Cardiac atrium fibroblast (primary cell): ENCODE measurements at places on chromosomes 2 and 18. TPM values are rescaled to one million over a fixed set of nuclear protein-coding genes. Genes with fewer than 3 reads are reported as not detected.

The SFTPB gene
- not detected in 2 replicates for total RNA-seq

The ANXA4 gene
- total RNA-seq, result 21.1 and 38.7 TPM in 2 replicates

The MERTK gene
- 1.1 and 1.6 TPM in 2 replicates for total RNA-seq

The COL4A3 gene
- 3.1 and 3.2 TPM in 2 replicates for total RNA-seq

The OLA1 gene
- 66.9 and 108 TPM in 2 replicates for total RNA-seq
